Panc1 (cell line): ENCODE measurements at places on chromosomes 7 and 10. TPM values are rescaled to one million over a fixed set of nuclear protein-coding genes. Genes with fewer than 3 reads are reported as not detected.

Gene PPIF
- total RNA-seq, result 59.0 TPM

Gene PLXNA4
- 0.10 TPM for total RNA-seq

Gene TAS2R5
- total RNA-seq, result 0.77 TPM

Gene WEE2
- not detected for total RNA-seq

Gene KAZALD1
- 21.2 TPM for total RNA-seq

Gene ARHGEF35
- 12.0 TPM for total RNA-seq

Gene SUFU
- 9.5 TPM for total RNA-seq

Gene ELOVL3
- total RNA-seq, result 1.2 TPM

Gene XRCC2
- 10.3 TPM for total RNA-seq

Gene COL28A1
- not detected for total RNA-seq

Gene MMD2
- total RNA-seq, result not detected

Gene TFPI2
- total RNA-seq, result 2.9 TPM

Gene SLC13A1
- not detected for total RNA-seq

Gene SORCS1
- total RNA-seq, result not detected

Gene CC2D2B
- 0.21 TPM for total RNA-seq

Gene LMTK2
- total RNA-seq, result 25.4 TPM

Gene ACSM6
- total RNA-seq, result not detected

Gene CCT6A
- total RNA-seq, result 324 TPM

Gene MYO3A
- not detected for total RNA-seq

Gene ANKRD30A
- not detected for total RNA-seq

Gene OR2A12
- not detected for total RNA-seq

Gene KEL
- 0.44 TPM for total RNA-seq

Gene TMEM72
- not detected for total RNA-seq

Gene EXOC4
- 71.0 TPM for total RNA-seq

Gene DEPP1
- 16.6 TPM for total RNA-seq

Gene SLC18A3
- total RNA-seq, result not detected

Gene LIPK
- not detected for total RNA-seq

Gene ZNF394
- total RNA-seq, result 20.0 TPM

Gene GATA3
- total RNA-seq, result 5.9 TPM

Gene FBXL13
- 2.5 TPM for total RNA-seq

Gene ASZ1
- total RNA-seq, result not detected

Gene AKR1C4
- total RNA-seq, result not detected

Gene SLC26A4
- total RNA-seq, result 0.05 TPM

Gene MRC1
- 0.21 TPM for total RNA-seq

Gene PLAC9
- total RNA-seq, result not detected

Gene CFAP58
- 2.0 TPM for total RNA-seq

Gene LRRD1
- 0.05 TPM for total RNA-seq

Gene CALML5
- not detected for total RNA-seq

Gene CALY
- total RNA-seq, result 1.9 TPM

Gene ICA1
- total RNA-seq, result 1.1 TPM

Gene CALD1
- 9.2 TPM for total RNA-seq

Gene SLIT1
- total RNA-seq, result 2.6 TPM

Gene HEPACAM2
- total RNA-seq, result not detected

Gene C7orf33
- not detected for total RNA-seq
